ENCODE measurements at places on chromosomes 16 and 17.

GRCh38 chr16:63804126-63804525, 1317.7 kb downstream of the CDH11 start:
- DNase-seq: no peak

DNA sequence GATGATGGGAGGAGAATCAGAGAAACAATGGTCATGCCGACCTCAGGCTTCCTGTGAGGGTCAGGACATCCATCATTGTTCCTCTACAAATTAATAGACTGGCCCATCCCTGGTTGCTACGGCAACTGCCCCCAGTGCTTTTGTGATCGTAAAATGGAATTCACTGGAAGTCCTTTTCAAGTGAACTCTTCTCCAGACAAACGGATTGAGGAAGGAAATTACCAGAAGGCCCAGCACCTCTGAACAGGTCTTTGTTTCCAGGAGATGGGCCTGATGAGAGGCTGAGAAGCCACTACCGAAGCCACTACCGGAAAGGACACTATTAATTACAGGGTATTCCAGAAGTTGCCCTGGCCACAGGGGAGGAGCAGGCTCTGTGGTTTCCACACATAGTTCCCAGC, 126.0 kb downstream of the MGAT5B start:
- DNase-seq: no peak

DNA sequence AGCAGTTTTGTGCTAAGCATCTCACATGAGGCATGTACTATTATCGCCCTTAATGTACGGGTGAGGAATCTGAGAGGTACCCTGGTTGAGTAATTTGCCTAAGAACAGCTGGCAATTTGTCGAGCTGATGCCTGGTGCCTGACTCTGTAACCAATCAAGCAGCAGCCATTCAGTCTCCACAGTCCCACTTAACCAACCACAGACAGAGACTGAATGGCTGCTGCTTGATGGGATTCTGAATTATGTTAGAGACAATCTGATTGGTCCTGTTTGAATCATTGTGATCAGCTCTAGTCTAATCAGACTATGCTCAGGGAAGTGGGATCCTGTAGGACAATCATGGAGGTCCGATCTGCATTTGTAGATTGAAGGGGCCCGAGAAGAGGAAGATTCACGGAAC, 447.0 kb downstream of the SHISA9 start:
- no peak for DNase-seq

DNA sequence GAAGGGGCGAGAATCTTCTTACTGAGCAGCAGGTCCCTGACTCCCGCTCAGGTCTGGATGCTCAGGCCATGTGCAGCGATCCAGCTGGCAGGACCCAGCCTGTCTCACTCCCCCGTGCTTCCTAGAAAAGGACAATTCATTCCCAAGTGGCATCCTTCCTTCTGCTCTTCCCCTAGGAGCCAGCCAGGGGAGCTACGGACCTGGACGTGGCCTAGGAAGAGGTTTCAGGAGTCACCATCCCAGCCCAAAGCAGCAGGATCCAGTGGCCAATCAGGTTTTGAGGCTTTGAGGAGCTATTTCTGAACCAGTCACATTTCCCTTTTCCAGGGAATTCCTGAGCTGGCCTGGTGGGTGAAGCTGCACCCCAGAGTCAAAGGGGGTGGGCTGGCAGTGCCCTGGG, 7.8 kb upstream of the CD79B start:
- no peak for DNase-seq

- no peak for DNase-seq
Observed at GRCh38 chr16:19102187-19102872, 11.4 kb upstream of the ITPRIPL2 start.

- no peak for DNase-seq
Observed at GRCh38 chr17:69608808-69609472, 194.4 kb downstream of the MAP2K6 start.

DNA sequence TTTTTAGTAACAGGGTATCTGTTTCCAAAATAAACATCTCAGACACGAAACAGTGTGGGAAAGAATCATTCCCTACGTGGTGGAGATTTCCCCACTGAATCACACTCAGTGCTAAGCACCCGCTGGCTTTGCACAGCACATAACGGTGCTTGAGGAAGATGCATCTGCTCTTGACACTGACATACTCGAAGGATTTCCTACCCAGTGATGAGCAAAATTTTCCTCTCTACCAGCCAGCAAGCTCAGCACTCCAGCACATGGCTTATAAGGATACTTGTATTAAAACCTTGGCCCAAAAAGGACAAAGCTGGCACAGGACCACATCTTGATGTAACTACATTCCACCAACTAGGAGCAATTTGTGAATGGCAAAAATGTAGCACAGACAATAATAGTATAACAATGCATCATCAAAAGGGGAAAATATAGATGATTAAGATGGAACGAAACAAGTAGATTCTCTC, 59.0 kb downstream of the ANKFY1 start:
- no peak for DNase-seq

DNA sequence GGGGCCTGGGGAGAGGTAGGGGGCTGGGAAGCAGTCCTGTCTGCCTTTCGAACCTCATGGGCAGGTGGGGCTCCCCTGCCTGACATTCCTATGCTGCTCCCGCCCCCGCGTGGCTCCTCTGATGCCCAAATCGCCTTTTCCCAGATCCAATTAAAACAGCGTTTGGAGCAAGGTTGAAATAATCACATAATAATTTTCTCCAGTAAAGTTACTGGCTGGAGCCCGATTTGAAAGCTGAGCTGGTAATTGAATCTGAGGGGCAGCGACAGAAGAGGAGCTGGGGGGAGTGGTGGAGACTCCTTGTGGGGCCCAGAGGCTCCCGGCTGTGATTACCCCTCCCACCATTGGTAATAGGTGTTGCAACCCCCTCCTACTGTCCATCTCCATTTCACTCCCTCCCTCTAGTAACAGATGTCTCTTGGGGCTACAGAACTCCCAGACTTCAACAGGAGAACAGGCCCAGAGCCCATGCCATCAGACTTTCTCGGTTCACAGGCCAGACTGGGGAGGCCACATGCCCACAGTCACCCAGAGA, 38.9 kb upstream of the C1QL1 start:
- DNase-seq: no peak

DNA sequence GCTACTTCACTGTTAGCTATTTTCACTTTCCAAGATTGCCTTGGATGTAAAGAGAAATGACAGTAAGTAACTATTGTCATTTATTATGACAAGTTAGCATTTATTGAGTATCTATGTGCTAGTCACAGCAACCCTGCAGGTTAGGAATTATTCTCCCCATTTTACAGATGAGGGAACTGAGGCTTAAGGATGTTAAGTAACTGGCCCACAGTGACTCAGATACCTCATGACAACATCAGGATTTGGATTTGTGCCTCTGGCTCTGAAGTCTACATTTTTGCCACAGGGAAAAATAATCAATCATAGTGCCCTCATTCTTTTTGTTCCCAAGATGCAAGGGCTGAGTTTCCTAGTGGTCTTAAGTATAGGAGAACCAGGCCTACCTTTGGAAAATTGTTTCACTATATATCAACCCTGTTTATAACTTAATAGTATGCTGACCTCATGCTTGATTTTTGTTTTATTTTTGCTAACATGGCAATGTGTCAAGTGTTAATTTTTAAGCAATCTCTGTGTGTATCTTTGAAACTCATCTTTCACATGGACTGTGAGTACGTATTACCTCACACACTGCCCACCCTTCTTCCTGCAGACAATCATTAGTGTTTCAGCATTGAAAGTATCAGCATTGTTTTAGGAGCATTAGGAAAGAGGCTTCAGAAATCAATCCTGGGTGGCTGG, 105.0 kb downstream of the TANGO6 start:
- DNase-seq: no peak

GRCh38 chr16:55367301-55367811, 43.4 kb downstream of the IRX6 start:
- DNase-seq: no peak

- peak; percentile 29 for DNase-seq
Observed at GRCh38 chr17:79619636-79620206, 8.9 kb upstream of the RBFOX3 start.

- no peak for DNase-seq
Observed at GRCh38 chr17:53134548-53134947, 688.2 kb upstream of the KIF2B start.

GRCh38 chr16:60073376-60073775, 1339.3 kb upstream of the GOT2 start:
- DNase-seq: no peak

DNA sequence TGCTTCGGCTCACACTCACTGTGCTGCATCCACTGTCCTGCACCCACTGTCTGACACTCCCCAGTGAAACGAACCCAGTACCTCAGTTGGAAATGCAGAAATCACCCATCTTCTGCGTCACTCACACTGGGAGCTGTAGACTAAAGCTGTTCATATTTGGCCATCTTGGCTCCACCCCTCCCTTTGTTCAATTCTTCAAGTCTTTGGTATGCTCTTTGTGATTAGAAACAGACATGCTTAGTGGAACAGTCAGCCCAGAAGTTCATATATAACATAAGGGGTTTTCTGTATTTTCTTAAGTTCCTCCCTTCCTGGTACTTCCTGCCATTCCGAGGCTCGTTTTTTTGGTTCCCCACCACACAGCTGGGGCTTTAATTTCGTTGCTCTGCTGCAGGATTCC, 398.5 kb upstream of the DYNLRB2 start:
- no peak for DNase-seq

DNA sequence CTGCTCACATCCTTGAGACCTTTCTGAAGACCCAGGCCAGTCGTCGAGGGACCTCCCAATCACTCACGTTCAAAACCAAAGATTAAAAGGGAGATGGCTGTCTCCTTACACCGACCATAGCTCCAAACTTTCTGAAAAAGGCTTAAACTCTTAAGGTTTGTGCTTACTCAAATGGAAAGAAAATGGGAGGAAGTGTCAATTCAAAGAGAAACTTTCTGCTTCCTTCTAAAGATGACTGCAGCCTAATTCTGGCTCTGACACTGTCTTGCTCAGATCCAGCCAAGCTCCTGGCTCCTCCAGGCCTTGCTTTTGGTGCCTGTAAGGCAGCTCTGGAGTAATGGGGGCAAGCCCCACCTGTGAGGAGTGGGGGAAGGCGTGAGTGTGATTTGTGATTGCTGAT, 54.9 kb upstream of the WSB1 start:
- DNase-seq: no peak

DNA sequence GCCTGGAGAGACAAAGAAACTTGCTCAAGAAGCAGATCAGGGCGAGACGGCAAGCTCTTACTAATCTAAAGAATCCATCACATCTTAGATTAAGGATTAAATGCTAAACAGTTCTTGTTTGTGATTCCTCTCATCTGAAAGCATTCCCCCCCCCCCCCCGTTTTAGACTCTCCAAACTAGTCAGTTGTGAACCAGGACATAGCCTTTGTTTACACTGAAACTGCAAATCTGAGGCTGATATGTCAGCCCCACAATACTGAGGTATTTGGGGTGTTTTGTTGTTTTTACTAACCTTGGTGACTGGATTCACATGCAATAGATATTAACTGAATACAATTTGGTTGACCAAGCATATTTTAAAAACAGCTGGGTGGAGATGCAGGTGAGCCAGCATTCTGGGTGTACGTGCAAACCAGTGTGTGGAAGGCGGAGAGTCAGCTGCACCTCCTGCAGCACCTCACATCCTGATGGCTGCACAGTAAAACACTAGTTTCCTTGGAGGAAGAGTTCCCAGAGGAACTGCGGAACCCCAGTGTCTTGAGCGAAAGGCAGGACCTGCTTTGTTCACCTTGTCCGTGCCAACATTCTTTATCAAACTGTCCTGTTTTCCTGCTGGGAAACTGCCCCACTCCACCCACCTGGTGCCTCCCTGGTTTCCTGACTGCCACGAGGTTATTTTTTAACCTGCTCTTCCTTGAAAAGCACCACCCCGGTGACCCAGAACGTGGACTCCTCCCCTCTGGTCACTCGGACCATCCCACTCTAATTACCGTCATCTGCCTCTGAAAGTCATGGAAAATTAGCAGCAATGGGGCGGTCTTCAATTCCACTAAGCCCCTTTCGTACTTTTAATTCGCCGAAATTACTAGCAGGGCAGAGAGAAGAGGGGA, 1.2 kb upstream of the YPEL2 start:
- DNase-seq: no peak

DNA sequence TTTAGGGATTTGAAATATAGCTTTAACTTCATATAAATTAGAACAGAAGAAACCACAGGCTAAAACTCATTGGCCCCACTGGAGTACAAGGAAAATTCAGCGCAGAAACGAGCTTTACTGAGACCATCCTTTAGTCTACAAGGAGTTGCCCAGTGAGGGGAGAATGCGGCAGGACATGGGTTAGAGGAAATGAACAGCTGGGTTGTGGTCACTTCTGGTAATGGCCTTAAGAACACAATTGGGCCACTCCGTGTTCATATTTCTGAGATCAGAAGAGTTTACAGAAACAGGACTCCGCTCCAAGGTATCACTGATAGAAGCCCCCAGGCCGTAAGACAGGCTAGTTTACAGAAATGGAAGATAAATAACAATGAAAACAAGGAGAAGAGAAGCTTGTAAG, 188.3 kb downstream of the ZFHX3 start:
- no peak for DNase-seq

DNA sequence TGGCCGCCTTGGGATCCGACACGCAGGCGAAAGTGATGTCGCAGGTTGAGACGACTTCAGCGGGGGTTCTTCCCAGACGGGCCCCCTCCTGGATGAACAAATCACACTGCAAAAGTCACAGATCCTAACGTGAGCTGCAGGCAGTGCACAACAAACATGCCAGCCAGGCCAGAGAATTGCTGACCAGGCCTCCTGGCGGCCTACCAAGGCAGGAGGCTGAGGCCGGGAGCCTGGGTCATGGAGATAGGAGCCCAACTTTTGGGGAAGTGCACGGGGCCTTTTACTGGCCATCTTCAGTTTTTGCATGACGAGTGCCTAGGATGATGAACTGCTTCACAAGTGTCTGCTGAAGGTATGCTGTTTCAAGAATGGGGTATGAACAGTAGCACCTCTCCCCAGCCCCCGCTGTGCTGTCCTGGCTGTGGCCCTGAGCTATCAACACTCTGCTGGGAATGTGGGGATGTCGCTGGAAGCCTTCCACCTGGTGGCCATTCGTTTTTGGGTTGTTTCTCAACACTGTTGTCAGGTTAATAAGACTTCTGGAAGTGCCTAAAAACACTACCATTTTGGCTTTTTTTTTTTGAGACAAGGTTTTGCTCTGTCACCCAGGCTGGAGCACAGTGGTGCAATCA, 12.2 kb upstream of the ROGDI start:
- no peak for DNase-seq

- DNase-seq: no peak
Observed at GRCh38 chr17:50209472-50210239, 8.2 kb upstream of the COL1A1 start.

DNA sequence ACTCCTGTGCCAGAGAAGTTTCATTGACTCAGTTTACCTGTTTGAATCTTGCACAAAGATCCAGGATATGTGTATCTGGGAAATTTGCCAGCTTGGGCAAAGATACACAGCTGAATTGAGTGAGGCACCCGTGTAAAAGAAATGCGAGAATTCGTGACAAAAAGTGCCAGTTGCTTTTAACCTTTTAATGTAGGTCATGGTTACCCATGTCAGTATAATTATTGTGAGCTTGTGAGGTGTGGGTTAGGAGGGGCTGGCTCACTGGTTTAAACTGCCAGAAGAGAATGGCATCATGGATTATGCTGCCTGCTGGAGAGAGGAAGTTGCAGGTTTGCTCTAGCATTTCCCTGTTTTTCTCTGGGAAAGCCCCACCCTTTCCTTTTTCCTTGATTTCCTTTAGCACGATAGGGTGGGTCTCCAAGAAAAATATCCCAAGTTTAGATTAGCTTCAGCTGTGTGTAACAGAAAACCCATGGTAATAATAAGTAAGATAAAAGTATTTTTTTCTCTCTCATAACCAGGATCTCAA, 24.8 kb upstream of the NDRG4 start:
- DNase-seq: no peak

All from dorsolateral prefrontal cortex (tissue), 122 donors.